ENCODE measurements at places on chromosomes 2 and 18. TPM values are rescaled to one million over a fixed set of nuclear protein-coding genes. Genes with fewer than 3 reads are reported as not detected.

The ADGRF3 gene
- 0.68 TPM for total RNA-seq

DNA sequence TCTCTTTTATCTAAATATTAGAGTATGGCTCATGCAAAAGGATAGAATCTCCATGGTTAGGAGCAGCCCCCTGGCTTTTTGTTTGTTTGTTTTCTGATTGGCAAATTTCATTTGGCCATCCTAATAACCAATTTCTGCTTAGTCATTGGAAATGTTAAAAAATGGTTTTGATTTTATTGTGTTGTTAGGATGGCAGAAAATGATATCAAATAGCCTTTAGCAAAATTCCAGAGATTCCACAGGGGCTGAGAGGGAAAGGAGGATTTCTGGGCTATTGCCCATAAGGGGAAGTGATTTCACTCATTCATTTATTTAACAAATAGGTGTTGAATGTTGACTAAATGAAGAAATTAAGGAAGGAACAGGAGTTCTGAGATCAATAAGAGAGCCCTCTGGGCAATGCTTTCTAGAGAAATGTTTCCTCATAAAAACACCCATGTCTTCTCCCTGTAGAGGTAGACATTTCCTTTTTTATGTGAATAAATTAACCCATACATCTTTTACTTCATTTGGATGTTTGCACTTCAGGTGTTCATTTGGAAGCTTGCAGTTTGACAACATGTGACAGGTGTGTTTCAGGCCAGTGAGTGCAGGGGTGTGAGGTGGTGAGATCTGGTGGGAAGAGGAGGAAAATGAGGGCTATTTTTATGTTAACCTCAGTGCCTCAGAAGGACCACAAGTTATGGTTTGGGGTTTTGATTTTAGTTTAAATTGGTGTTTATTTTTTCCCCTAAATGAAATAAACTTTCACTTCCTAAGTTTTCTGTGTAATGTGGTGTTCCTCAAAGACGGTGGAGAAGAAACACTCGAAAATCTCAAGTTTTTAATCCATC, 61.7 kb upstream of the EPC2 start:
- H3K4me3 ChIP-seq = no peak overlapping the region
- H3K27ac ChIP-seq = no peak overlapping the region
- H3K4me1 ChIP-seq = no peaks in the 10 kb centered on the region
- no peaks in the 10 kb centered on the region for H3K27me3 ChIP-seq
- DNase-seq = no peak
- H3K36me3 ChIP-seq = no peaks in the 10 kb centered on the region

GRCh38 chr18:56021136-56021808, 433.3 kb upstream of the TCF4 start:
- peaks cover 5% of the 10 kb centered on the region for H3K4me1 ChIP-seq
- H3K27ac ChIP-seq = no peak overlapping the region
- no peak for DNase-seq
- no peaks in the 10 kb centered on the region for H3K36me3 ChIP-seq
- no peaks in the 10 kb centered on the region for H3K27me3 ChIP-seq

DNA sequence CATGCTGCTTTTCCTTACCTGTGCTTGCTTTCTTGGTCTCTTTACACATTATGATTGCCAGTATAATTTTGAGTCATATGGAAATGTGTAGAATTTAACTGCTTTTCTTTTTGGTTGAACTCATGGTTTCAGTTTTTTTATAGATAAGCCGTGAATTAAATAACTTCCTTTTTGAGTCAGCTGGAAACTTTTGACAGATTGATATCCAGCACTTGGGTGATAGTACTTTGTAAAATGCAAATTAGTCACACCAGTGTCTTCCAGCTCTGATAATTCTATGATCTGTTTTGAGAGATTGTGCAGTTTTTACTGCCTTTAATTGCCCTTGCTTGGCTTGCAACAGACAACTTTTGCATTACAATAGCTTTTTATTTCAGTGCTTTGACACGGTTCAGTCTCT, 86.4 kb downstream of the NCOA1 start:
- no peak overlapping the region for H3K27ac ChIP-seq
- H3K4me1 ChIP-seq = peaks cover 9% of the 10 kb centered on the region
- DNase-seq = no peak
- H3K27me3 ChIP-seq = no peaks in the 10 kb centered on the region

The KCNF1 gene
- not detected for total RNA-seq

DNA sequence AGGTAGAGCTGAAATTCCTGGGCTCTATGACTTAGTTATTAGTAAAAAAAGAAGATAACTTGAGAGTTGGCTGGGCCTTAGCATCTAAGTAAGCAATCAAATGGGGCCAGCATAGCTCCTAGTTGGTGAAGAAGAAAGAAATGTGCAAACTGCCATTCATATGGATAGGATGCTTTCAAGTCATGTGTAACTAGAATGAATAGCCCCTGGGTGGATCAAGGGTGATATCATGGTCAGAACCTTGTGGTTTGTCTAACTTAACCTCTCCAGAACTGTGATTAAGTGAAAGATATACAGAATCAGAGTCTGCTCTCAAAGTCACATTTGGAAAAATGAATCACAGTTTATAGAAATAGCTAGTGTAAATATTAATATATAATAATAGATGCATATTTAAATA, 198.7 kb upstream of the DTNA start:
- no peaks in the 10 kb centered on the region for H3K4me1 ChIP-seq
- H3K27me3 ChIP-seq = no peaks in the 10 kb centered on the region
- no peak overlapping the region for H3K27ac ChIP-seq
- DNase-seq = no peak
- H3K36me3 ChIP-seq = no peaks in the 10 kb centered on the region

GRCh38 chr18:27901424-27902226, 275.3 kb downstream of the CDH2 start:
- H3K27me3 ChIP-seq = no peaks in the 10 kb centered on the region
- no peaks in the 10 kb centered on the region for H3K4me1 ChIP-seq
- no peak overlapping the region for H3K27ac ChIP-seq
- no peak for DNase-seq
- no peak overlapping the region for H3K4me3 ChIP-seq
- H3K36me3 ChIP-seq = no peaks in the 10 kb centered on the region

The LIMS3 gene
- total RNA-seq = 43.6 TPM

The ITGA4 gene
- total RNA-seq = 21.9 TPM

The LHCGR gene
- not detected for total RNA-seq
